ENCODE measurements at places on chromosomes 11 and 22.

- DNase-seq: no peak
Measured at GRCh38 chr11:47616726-47617416, 22.7 kb upstream of the C1QTNF4 start.

DNA sequence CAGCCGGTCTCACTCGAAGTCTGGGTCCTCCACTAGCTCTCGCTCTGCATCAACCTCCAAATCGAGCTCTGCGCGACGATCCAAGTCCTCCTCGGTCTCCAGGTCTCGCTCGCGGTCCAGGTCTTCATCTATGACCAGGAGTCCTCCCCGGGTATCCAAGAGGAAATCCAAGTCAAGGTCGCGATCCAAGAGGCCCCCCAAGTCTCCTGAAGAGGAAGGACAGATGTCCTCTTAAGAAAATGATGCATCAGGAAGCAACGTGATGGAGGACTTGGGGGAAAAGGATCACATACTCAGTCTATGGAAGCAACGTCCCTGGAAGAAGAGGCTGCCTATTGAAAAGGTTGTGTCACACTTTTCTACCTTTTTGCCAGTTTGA is 1.1 kb downstream of the SRSF8 start:
- peak; percentile 11 for DNase-seq

GRCh38 chr11:64090806-64091516 is 55.2 kb downstream of the FLRT1 start:
- no peak for DNase-seq

DNA sequence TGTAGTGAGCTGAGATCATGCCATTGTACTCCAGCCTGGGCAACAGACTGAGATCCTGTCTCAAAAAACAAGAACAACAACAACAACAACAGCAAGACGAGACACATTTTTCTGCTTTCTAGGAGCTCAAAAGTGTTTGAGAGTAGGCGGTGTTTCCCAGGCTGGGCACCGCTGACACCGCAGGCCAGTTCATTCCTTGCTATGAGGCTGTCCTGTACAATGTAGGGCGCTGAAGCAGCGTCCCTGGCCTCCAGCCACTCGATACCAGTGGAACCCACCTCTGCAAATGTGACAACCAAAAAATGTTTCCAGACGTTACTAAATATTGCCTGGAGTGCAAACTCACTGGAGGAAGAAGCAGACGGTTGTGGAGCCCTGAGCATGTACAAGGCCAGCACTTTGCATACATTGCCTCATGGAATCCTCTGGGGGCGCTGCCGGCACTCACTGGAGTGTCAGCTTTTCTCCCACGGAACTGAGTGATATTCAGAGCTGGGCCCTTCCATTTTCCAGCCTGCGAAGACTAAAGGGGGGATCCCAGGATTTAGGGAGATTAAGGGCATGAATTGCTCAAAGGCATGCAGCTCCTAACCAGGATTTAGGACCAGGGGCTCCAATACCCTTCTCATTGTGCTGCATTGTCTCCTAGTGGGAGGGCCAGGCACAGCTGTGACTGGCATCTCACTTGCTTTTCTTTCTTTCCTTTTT is 5.8 kb upstream of the MIEF1 start:
- DNase-seq: peak; percentile 28

DNA sequence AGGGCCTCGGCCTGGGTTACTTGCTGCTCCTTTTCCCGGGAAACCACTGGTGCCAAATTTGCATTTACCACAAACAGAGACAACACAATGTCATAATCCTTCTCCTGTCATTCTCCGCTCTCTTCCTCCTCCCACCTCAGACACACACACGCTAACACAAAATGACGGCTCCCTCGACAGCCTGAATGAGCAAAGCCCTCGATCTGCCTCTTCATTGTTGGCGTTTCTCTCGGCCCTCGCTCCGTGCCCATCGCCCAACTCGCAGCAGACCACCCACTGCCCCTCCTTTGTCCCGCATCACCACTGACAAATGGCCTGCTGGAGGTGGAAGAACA is 12.5 kb upstream of the TCF20 start:
- DNase-seq: no peak

GRCh38 chr11:114559425-114560310 is at the start of gene NXPE1:
NXPE1 (minus strand) TSS chr11:114559881; CDS start chr11:114551201, 8,680 bp downstream.
- DNase-seq: no peak

- no peak for DNase-seq
Measured at GRCh38 chr22:20235389-20235991, 32.6 kb downstream of the RTN4R start.

DNA sequence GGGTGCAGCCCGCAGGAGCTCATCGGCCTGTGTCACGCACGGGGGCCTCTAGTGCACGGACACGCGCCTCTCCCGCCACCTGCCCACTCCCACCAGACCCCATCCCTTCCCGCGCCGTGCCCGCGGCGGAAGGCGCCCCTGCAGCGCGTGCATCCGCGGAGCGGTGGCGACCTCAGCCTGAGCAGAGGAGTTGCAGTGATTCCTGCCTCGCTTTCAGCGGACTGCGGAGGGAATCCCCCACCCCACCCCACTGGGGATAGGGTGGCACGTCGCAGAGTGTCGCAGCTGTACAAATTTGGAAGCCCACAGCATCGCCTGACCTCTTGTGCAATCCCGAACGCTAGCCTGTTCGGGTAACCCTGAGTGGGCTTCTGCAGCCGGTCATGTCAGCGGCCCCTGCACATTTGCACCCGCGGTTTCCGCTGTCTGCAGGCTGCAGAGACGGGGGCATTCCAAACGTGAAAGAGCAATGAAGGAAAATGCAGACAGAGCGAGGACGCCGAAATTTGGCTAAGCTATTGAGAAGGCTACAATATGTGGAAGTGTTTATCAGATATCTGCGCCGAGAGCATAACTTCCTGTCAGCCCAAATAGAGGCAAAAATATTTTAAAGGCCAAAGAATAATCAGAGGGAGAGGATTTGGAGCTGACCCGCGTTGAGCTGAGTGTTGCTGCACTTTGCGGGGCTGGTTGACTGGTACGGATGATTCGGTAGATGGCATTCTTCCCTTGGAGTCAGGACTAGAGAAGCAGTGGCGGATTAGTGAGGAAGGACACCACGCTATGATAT is 617 bp upstream of the ARHGAP20 start:
- DNase-seq: no peak

DNA sequence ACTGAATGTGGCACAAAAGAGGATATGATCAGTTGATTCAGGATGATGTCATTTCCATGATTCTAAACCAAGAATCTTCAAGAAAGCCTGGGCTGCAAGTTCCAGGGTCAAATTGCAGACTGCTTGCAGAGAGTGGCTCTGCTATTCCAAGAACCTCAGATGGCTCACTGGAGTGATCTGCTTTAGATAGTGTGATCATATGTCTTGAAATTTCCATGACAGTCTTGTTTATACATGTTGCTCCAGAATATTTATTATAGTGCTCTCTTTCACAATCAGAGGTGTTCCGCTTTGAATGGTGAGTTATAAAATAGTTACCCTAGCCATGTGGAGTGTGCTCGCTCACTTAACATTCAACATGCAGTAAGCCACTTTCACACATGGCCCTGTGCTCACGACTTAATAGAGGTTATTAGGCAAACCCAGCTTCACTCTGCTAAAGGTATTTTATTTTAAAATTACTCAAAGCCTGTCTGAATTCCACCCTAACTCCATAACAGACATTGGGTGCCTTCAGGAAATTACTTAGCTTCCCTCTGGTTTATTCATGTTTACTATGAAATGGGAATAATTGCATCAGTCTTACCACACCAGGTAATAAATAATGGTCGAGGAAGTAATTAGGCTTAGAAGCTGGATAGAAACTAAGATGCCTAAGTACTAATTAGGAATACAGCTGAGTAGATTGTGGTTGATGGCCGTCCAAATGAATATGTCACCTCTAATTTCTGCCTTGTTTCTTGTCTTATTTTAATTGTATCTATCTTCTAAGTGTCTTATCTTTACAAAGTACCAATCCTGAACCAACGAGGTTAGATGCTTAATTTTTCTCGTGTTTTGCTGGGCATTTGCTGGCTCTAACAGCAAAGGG is 187.9 kb downstream of the ETS1 start:
- DNase-seq: no peak

DNA sequence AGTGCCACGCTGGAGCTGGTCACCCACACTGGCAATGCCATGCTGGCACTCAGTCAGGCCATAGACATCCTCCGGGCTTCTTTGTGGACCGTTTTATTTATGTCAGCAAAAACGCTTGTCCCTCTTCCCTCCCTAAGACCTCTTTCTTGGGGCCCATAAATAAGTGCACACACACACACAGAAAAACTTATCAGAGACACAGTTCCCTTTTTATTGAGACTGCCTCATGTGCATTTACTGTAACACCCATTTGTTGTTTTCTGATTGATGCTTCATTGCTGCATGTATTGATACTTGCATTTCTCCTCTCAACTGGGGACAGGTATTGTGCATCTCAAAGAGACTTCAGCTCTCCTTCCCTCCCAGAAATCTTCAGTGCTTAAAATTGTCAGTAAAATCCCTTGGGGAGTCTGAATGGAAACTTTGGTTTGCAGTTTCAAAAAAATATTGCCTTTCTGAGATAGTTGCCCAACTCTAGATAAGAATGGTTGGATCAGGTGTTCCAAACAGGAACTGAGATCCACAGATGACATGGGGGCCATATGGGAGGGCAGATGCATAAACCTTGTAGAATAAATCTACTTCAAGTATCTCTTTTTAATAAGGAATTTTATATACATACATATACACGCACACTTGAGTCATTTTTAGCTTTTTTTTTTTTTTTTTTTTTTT is 50.9 kb downstream of the PPP2R1B start:
- DNase-seq: no peak

DNA sequence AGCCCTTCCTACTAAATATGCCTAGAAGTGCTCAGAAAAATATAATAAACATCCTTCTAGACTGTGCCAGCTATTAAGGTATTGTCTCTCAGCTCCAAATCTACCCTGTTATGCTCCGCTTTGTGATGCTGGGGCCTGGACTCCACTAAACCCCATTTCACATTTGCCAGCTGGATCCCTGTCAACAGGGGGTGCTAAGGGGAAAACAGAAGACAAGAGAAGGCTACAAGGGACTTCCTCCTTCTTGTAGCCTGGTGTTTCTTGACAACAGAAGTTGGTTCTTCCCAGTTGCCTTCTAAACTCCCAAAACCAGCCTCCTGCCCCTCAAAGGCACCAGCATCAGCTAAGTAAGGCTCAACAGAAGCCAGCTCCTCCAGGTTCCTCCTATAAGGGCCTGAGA is 5.2 kb downstream of the NUMA1 start:
- no peak for DNase-seq

All from T-helper 9 cell (primary cell).